SJSA1 (cell line): ENCODE measurements at places on chromosomes 11 and 22. TPM values are rescaled to one million over a fixed set of nuclear protein-coding genes. Genes with fewer than 3 reads are reported as not detected.

- no peak for DNase-seq
- no peaks in the 10 kb centered on the region for H3K27me3 ChIP-seq
- H3K4me3 ChIP-seq, result no peak overlapping the region
These were observed 5.3 kb downstream of the BIRC3 start for GRCh38 chr11:102322560-102322959.

Gene MMP12
- 0.05 TPM in 1 of 2 replicates, not detected in the other for total RNA-seq

DNA sequence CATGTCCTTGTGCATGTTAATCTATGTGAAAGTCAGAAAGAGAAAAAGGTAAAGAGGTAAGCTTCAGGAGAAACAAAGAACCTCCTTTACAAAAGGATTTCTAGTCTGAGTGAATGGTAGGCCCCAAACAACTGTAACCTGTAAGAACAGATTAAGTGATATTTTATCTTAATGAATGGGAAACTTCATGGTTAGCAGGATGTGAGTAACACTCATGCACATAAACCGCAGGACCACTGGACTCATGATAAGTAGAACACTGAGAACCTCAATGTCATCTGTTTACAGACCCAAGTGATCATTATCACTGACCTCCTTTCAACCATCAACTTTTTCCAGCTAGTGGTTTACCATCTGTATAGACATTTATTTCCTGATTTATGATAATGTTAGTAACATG is 19.9 kb downstream of the OR8G5 start:
- H3K4me1 ChIP-seq, result peaks cover 23% of the 10 kb centered on the region
- DNase-seq, result no peak
- H3K27me3 ChIP-seq, result no peaks in the 10 kb centered on the region
- no peak overlapping the region for H3K4me3 ChIP-seq
- no peak overlapping the region for H3K27ac ChIP-seq

GRCh38 chr22:39592081-39593065 is 21.8 kb downstream of the CACNA1I start:
- H3K36me3 ChIP-seq, result no peaks in the 10 kb centered on the region
- H3K27ac ChIP-seq, result no peak overlapping the region
- peak; percentile 62 for DNase-seq
- H3K4me1 ChIP-seq, result peaks cover 14% of the 10 kb centered on the region

Gene SCARF2
- 50.5 and 56.5 TPM in 2 replicates for total RNA-seq

GRCh38 chr22:46834021-46834737 is 71.7 kb downstream of the TBC1D22A start:
- no peaks in the 10 kb centered on the region for H3K27me3 ChIP-seq
- H3K27ac ChIP-seq, result no peak overlapping the region
- no peaks in the 10 kb centered on the region for H3K36me3 ChIP-seq
- no peak overlapping the region for H3K4me3 ChIP-seq
- peaks cover 23% of the 10 kb centered on the region for H3K4me1 ChIP-seq

Gene SEC14L2
- 3.4 and 16.2 TPM in 2 replicates for total RNA-seq

Gene PIWIL4
- total RNA-seq, result 0.05 TPM in 1 of 2 replicates, not detected in the other

DNA sequence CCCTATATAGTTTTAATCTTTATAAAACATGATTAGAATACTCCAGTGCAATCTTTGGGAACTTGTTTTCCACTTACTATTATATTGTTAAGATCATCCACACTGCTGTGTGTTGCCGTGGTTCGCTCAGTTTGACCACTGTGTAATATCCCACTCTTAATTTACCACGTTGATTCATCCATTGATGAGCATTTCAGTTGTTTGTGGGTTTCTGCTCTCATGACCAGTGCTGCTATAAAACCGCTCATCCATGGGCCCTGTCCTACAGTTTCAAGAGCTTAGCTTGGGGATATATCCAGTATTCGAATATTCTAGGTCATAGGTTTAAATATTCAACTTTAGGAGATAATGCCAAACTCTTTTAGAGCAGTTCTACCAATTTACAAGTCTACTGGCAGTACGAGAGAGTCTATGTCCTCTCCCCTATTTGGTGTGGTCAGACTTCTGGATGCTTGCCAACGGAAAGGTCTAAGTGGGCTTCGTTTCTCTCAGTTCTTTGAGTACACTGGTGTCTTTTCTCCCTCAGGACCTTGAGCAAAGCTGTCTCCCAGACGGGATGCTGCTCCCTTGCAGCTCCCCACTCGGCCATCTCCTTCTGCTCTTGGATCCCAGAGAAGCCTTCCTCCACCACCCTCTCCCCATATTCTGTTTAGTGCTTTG is 94.9 kb upstream of the ALX4 start:
- no peak for DNase-seq
- no peaks in the 10 kb centered on the region for H3K4me1 ChIP-seq
- H3K27me3 ChIP-seq, result peaks cover 3% of the 10 kb centered on the region
- no peaks in the 10 kb centered on the region for H3K36me3 ChIP-seq
- H3K27ac ChIP-seq, result no peak overlapping the region
- H3K4me3 ChIP-seq, result no peak overlapping the region

GRCh38 chr22:29095459-29095858 is 22.6 kb downstream of the KREMEN1 start:
- no peak overlapping the region for H3K27ac ChIP-seq
- H3K36me3 ChIP-seq, result no peaks in the 10 kb centered on the region; the same call in 1 of the 2 replicates
- no peak overlapping the region for H3K4me3 ChIP-seq
- no peak for DNase-seq
- peaks cover 12% of the 10 kb centered on the region for H3K4me1 ChIP-seq

Gene CHKA
- 28.5 and 36.1 TPM in 2 replicates for total RNA-seq

GRCh38 chr22:36644333-36644757 is 59.2 kb downstream of the CACNG2 start:
- DNase-seq, result peak; percentile 56
- H3K36me3 ChIP-seq, result no peaks in the 10 kb centered on the region
- H3K4me1 ChIP-seq, result no peaks in the 10 kb centered on the region
- H3K27me3 ChIP-seq, result peaks cover 44% of the 10 kb centered on the region

- H3K27ac ChIP-seq, result no peak overlapping the region
- H3K36me3 ChIP-seq, result no peaks in the 10 kb centered on the region
These were observed 928.9 kb downstream of the TBC1D22A start for GRCh38 chr22:47691152-47691895.

Gene DERL3
- not detected in 2 replicates for total RNA-seq

Gene MUC5B
- not detected in 2 replicates for total RNA-seq

GRCh38 chr11:106288822-106289387 is 211.4 kb downstream of the AASDHPPT start:
- H3K36me3 ChIP-seq, result no peaks in the 10 kb centered on the region
- no peak overlapping the region for H3K27ac ChIP-seq
- H3K27me3 ChIP-seq, result no peaks in the 10 kb centered on the region
- no peak for DNase-seq
- H3K4me3 ChIP-seq, result no peak overlapping the region
